Fibroblast of gingiva (primary cell): ENCODE measurements at places on chromosomes 2 and 18.

- peak; percentile 13 for DNase-seq
Measured at GRCh38 chr2:187658952-187659525, 104.8 kb upstream of the TFPI start.

DNA sequence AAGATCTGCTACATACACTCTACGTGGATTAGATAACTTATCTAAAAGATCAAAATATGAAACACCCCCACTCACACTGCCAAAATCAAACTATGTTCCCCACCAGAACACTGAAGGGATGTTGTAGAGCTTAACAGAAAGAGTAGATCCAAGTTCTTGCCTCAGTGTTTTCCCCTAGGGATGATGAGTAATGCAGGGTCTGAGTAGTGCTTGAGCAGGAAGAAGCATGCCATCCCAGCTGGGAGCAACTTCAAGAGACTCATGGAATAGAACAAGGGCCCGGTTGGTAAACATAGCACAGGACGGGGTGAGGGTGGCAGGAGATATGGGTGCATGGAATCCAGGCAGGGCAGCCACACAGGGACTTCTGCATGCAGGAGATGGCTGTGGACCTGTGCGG is 74.3 kb downstream of the SNTG2 start:
- peak; percentile 35 for DNase-seq

GRCh38 chr2:103265521-103265920 is 503.7 kb downstream of the TMEM182 start:
- DNase-seq, result no peak

GRCh38 chr2:101630224-101630949 is 67.1 kb upstream of the MAP4K4 start:
- DNase-seq, result no peak

DNA sequence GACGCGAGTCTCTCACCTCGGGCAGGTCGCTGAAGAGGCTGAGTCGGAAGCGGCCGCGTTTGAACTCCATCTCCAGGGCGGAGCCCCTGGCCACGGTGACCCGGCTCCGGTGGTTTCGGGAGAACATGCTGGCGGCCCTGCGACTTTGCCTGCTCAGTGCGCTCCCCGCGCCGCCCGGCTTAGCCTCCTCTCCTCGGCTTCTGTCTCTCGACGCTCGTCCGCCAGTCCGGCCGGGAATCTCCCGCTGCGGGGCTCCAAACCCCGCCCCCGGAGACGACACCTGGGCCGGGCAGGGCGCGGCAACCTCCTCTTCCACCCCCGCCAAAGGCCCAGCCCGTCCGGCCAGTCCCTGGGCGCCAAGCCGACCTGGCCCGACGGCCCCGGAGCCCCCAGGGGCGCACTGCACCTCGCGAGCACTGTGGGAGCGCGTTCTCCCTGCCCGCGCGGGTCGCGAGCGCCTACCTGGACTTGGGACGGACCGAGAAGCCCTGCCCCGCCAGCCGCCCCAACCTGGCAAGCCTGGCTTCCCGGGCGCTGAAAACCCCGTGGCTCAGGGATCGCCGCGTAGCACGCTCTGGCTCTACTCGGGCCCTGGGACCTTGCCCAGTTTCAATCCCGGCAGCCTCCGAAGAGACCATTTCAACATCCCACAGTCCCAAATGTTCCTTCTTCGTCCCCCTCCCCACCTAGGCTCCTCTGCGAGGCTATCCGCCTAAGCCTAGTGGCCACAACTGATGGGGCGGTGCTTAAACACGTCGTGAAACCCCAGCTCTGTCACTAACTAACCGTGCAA is at the start of gene RTKN:
Gene RTKN (minus strand): TSS at position 248 of the 793 bp plus-strand sequence. CDS start 121 bp downstream, at position 127.
- DNase-seq, result no peak

DNA sequence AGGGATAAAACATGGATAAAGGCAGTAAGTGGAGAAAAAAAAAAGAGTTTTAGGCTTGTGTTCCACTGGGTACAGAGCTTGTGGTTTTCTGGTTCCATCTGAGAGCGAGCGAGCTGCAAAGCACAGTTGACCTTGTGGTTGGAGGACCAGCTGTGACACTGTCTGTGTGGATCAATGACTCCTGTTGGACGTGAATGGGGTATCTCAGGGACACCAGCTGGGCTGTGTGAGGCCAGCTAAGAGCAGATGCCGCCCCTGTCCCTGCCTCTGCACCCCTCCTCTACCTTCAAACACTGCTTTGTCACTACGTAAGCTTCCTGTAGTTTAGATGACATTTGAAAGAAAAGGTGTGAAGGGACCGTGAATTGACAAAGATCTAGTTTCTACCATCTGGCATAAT is 67.8 kb downstream of the QPCT start:
- DNase-seq, result no peak

GRCh38 chr18:63844254-63844653 is 43.3 kb upstream of the SERPINB2 start:
- DNase-seq, result peak; percentile 45

GRCh38 chr2:225894236-225894980 is 494.9 kb downstream of the NYAP2 start:
- peak; percentile 53 for DNase-seq
